Midbrain (tissue), 1 donor: ENCODE measurements at places on chromosomes 2 and 18.

- DNase-seq: no peak
Observed at GRCh38 chr2:100358554-100358953, 36.3 kb upstream of the LONRF2 start.

DNA sequence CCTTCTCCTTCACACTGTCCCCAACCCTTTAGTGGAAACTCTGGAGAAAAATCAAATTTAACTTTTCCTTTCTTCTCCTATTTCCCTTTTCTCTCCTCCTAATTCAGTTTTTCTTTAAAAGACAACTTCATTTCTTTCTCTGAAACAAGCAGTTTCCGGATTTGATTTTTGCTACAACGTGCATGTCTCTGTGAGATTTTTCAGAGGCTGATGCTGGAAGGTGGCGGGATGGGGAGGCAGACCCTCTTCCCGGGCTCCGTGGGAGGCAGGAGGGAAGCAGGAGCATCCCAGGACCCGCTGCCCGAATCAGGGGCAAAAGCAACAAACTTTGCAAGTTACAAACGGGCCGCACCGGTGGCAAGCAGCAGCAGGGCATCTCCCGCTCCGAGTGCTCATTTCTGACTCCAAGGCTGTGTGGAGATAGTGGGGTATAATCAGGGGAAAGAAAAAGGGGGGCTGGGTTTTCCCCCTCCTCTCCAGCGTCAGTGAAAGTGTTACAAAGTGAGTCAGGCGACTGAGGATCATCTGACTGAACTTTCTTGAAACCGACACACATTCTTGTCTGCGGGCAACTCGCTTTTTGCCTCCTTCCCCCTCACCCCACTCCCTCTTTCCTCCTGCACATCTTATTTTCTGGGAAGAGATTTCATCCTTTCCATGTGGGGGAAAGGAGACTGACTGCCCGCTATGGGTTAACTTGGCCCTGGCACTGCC is 6.4 kb downstream of the ZEB2 start:
- no peak for DNase-seq

DNA sequence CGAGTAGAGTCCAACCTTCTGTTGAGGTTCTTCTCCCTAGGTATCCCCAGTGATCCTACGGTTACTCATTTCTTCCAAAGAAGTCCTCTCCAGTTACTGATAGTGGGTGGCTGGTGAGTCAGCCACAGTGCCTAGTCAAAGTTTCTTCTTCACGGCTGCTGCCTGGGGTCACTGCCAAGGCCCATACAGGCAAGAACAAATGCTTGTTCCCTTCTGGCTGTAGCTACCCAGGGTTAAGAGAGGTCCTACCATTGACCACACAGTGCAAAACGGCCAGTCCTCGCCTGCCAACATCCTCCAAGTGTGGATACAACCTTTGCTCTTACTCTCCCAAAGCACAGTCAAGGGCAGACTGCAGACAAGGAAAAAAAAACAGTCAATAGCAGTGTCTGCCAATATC is 2.9 kb upstream of the PTPN4 start:
- peak; percentile 53 for DNase-seq

DNA sequence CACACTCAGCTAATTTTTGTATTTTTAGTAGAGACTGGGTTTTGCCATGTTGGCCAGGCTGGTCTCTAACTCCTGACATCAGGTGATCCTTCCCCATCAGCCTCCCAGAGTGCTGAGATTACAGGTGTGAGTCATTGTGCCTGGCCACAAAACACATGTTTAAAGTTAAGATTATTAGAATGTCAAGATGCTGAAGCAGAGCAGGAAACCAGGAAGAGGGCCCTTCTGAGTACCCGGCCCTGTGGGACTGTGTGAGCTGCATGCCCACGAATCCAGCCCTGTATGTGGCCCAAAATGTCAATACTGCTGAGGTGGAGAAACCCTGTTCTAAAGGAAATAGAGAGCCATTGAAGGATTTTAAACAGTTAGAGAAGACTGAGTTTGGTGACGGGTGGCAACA is 31.0 kb upstream of the REV1 start:
- no peak for DNase-seq

- DNase-seq: no peak
Observed at GRCh38 chr2:36338827-36339145, 16.8 kb upstream of the CRIM1 start.

DNA sequence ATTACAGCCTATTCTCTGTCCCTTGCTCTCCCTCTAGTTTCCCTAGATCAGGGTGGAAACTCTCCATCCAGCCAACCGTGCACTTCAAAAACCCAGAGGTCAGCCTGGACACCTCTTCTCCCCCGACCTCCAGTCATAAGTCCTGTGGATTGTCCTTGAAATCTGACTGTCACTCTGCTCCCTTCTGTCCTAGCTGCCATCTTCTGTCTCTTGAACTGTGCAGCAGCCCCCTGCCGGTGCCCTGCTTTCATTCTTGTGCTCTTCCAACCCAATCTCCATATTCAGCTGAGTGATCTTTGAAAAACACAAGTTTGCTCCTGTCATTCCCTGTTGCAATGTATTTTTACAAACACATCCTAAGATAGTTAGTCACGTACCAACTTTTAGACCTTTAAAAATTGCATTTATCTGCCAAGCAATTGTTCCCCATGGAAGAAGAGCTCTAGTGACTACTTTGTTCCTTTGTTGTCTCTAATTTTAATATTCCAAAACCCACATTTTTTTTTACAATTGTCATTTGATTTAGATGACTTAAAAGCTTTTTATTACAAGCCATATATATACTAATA is 254.3 kb downstream of the CAMKMT start:
- DNase-seq: no peak

DNA sequence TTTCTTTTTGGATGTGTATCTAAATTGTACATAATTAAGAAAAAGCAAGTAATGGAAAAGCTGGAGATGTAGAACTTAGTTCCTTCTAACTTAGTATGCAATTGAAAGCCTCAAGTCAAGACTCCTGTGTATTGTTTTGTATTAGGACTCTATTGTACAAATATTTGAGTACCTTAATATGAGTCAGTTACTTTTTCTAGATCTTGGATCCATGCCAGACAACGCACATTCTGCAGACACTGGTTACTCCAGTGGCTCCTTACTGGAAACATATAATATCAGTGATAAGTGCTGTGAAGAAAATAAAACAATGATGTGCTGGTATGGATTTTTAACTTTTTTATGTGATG is 1.5 kb downstream of the SLC39A10 start:
- no peak for DNase-seq

GRCh38 chr2:144403933-144404332 is 116.0 kb downstream of the ZEB2 start:
- no peak for DNase-seq

DNA sequence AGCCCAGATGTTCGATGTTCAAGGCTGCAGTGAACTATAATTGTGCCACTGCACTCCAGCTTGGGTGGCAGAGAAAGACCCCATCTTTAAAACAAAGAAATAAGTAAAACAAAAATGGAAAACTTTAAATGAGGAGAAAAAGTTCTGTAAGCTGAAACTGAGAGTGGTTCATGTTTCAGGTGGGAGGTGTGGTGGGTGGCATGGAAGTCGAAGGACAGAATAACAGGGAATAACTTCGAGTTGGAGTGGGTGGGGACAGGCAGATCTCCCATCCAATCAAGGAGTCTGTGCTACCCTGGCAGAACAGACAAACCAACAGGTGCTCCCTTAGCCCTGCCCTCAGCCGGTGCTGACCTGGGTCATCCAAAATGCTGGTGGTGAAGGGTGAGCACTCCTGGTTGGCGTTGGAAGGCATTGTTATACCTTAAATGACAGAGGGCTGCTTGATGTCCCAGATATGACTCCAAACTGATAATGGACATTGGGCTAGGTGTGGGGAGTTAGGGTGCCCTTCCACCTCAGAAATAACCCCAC is 328.4 kb downstream of the DYSF start:
- no peak for DNase-seq

- no peak for DNase-seq
Observed at GRCh38 chr2:64402876-64403275, 51.1 kb upstream of the LGALSL start.

DNA sequence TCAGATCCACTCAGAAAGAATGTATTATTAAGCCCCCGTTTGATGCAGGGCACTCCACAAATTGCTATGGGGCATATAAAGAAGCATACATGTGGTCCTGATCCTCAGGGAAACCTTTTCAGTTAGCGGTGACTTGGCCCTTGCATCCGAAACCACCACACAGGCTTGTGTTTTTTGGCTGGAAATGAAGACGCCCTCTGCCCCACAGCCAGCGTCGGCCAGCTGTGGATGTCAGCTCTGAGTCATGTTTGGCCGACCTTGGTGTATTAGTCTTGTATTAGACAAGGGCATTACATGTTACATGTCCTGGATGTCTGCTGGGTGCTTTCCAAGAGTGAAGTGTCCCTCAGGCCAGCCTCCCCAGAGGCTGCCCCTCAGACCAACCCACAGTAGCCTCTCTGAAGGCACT is 107.6 kb upstream of the MAP3K20 start:
- DNase-seq: no peak

- DNase-seq: no peak
Observed at GRCh38 chr2:235562065-235562747, 68.4 kb downstream of the AGAP1 start.

- no peak for DNase-seq
Observed at GRCh38 chr18:27976806-27977408, 200.0 kb downstream of the CDH2 start.

DNA sequence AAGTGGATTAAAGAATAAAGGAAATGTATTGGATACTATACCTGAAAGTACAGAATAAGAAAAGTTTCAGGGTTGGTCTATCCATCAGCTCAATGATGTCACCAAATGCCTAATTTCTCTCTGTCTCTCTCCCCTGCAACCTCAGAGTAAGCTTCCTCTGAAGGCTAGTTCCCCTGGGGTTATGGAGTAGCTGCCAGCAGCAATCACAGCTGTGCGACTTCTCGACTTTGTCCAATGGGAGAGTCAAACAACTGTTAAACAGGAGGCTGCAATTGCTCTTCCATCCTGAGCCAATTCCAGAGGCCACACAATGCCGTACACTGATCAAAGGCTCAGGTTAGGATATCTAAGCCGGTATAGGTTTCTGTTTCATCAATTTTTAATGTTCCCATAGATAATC is 95.3 kb upstream of the FANCL start:
- DNase-seq: no peak

DNA sequence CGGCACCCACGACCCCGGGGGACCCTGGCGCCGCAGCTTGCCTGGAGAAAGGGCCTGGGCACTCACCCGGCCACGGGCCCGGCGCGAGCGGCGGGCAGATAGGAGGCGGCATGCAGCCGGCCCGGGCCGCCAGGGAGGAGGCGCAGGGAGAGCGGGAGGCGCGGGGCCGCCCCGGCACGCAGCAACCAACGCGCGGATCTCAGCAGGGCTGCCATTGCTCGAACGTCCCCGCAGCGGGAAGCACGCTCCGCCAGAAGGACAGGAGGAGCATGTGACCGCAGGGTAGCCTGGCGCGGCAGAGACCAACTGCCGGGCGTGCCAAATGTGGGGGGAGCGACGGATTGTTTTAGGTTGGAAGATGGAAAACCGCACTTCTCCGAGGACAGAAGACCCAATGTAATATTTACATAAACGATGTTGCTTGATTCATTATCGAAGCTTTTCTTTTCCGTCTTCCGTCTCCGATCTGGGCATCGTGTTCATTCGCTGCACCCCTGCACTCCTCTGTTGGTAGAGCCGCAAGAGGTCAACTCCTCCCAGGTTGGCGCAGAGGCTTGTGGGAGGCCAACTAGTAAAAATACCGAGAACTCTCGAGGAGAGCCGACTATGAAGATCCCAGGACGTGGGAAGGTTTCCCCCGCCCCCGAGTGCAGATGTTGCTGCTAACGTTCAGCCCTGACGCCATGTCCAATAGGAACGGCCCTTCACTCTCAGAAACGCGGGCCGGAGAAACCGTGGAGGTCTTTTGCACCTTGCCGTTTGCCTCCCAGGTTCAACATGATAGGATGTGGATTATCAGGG is at the start of gene LRPPRC:
Gene LRPPRC, minus strand, starts transcription at position 257 of the 801 bp plus-strand sequence. Its CDS starts 42 bp downstream, at position 215.
- peak; percentile 93 for DNase-seq

DNA sequence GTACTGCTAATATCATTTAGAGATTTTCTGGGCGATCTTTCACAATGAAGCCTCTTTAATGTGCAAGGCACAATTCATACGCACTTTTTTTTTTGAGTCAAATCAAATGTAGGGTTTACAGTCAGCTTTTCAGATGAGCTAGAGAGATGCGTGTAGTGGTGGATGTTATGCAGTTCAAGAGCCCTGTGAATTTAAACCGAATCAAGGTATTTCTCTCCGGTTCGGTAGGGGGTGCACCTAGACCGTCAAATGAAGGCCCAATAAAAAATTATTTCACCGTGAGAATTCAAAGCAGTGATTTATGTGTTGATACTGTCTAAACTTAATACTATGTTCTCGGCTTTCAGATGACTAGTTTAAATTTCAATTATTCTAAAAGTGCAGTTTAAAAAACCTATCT is 1.1 kb downstream of the PTH2R start:
- DNase-seq: peak; percentile 11

DNA sequence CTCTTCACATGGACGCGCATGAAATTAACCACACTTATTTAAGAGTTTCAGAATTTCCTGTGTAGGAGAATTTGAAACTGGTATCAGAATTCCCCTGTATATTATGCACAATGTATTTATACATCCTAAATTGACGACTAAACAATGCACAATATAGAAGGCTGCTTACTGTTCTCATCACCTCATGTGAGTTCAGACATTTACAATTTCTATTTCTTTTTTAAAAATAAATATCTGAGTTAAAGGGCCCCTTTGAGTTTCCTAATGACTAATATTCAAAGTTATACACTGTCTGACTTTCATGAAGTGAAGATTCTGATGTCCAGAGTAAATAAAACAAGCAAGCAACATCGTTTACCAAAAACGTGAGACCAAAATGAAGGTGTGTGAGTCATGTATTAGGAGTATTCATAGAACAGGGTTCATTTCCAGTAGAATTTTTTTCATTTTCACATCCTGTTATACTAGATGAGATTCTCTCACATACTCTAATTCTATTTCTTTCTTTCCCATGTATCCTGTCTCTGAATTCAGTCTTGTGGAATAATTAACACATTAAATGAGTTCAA is 406.2 kb downstream of the NUP35 start:
- DNase-seq: no peak

- DNase-seq: no peak
Observed at GRCh38 chr2:217289177-217289906, 429.5 kb upstream of the TNP1 start.

DNA sequence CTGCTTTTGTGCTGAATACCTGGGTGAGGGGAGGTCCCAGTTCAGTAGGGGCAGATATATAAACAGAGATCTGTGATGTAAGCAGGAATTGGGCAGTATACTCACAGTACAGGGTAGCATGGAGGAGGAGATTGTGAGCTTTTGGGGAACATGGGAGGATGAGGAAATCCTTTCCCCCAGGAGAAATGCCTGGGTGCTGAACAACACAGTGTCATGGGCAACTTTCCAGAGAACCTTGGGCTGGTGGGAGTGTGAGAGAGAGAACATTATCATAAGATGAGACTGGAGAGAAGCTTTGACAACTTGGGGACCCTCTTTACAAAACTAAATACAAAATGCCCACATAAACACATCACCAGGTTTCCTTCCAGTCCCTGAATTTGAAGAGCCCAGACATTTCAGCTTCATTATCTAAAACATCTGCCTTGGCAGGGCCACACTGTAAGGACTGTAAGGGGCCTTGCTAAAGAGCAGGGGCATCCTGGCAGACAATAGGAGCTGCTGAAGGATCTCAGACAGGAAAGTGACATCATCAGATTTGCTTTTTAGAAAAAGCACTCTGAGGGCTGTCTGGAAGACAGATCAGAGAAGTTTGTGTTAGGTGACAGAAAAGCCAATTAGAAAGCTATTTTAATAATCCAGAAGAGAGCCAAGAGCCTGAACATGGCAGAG is 303.1 kb upstream of the FBXO11 start:
- no peak for DNase-seq
